Pulmonary artery endothelial cell (primary cell): ENCODE measurements at places on chromosomes 1 and 21.
A peak's percentile ranks its signal among the peaks of the same experiment; 100 is the strongest.

DNA sequence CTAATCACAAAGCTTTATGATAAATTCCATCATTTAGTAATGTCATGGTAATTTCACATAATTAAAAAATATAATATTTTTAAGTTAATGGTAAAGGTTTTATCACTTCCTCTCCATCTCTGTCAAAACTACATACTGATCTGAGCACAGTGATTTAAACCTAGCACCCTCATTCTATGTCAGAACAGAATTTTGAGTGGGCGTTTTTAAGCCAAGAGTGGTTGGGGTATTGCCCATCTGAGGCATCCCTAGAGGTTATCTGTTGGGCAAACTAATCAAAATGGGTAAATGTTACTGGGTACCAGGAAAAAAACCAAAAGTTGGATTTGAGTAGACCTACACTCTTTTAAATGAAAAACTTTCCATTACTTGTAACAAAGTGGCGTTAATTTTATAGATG, 100.7 kb upstream of the GFI1 start:
- no peak for DNase-seq

- no peak for DNase-seq
These were observed 12.6 kb downstream of the TRIM46 start for GRCh38 chr1:155186067-155186793.

- DNase-seq = no peak
These were observed 768 bp downstream of the EDARADD start for GRCh38 chr1:236394879-236395229.

DNA sequence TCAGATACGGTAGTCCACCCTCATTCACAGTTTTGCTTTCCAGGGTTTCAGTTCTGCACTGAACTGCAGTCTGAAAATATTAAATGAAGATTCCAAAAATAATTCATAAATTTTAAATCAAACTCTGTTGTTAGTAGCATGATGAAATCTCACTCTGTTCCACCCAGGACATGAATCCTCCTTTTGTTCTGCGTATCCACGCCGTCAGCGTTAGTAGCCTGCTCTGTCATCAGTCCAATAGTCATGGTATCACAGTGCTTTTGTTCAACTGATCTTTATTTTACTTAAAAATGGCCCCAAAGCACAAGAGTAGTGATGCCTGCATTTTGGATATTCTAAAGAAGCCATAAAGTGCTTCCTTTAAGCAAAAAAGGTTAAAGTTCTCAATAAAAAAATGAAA, 23.9 kb downstream of the CHD1L start:
- no peak for DNase-seq

GRCh38 chr1:81305997-81306452, 494.7 kb upstream of the ADGRL2 start:
- no peak for DNase-seq

GRCh38 chr1:114559356-114559755, 22.1 kb downstream of the BCAS2 start:
- DNase-seq = no peak

GRCh38 chr1:202306535-202307345, 35.0 kb downstream of the UBE2T start:
- no peak for DNase-seq

DNA sequence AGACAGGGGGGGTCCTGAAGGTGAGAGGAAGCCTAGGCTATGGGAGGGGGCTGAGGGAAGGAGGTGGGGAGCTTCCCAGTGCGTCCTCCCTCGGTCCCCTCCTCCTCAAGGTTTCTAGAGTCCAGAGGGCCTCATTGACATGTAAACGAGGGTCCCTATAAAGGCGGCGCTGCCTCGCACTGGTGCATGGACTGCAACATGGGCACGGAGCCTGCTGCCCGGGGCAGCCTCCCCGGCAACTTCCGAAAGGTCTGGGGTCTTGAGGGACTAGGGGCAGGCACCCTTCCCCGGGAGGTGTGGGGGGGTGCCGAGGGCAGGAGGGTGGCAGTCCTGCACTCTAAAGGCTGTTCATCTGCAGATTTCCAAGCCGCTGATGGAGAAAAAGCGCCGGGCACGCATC, at the start of gene HES3:
TSS of gene HES3 (plus strand) at position 187 of the 400 bp plus-strand sequence. CDS start at position 374, 187 bp downstream.
- DNase-seq = no peak

DNA sequence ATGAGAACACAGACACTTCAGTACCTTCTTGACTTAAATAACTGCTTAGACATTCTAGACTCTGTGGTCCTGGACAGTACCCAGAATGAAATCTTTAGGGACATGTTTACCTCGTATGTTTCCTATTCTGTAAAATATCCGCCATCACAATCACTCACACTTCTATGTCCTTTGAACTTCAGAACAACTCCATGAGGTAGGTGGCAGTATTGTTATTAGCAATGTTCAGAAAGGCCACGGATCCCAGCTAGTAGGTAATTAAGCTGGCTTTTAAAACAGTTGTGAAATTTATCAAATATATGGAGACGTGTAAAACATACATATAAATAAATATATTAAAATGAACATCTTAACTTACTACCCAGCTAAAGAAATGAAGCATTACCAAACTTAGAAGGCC, 83.4 kb downstream of the CACHD1 start:
- DNase-seq = no peak

DNA sequence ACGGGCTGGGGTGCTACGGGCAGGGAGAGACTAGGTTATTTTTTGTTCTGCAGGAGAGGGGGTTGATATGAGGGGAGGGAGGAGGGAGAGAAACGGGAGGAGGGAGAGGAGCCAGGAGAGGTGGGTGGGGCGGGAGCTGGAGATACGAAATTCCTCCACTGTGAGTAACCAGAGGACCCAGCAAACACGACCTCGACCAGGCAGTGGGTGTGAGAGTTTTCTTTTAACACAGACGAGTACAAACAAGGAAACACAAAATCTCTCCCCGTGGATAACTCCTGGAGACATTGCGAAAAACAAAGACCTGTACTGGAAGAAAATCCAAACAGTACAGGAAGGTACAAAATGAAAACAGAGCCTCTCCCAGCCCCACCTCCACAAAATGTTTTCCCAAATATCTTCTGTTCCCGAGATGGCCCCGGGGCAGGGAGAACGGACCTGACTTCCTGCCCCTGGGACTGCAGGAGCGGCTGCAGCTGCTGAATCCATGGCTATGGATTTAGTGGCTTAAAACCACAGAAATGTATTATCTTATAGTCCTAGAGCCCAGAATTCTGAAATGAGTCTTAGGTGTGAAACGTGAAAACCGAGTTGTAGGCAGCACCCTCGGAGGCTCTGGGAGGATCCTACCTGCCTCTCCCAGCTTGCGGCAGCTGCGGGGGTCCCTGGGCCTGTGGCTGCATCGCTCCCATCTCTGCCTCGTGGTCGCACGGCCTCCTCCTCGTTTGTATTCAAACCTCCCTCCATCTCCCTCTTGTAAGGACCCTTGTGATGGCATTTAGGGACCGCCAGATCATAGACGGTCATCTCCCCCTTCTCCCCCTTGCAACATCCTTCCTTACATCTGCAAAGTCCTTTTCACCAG, 82.2 kb downstream of the RIPK4 start:
- DNase-seq = no peak

- no peak for DNase-seq
These were observed 102.0 kb downstream of the FMN2 start for GRCh38 chr1:240193679-240194078.

- DNase-seq = peak; percentile 19
These were observed 120.4 kb upstream of the GREM2 start for GRCh38 chr1:240732390-240732789.

DNA sequence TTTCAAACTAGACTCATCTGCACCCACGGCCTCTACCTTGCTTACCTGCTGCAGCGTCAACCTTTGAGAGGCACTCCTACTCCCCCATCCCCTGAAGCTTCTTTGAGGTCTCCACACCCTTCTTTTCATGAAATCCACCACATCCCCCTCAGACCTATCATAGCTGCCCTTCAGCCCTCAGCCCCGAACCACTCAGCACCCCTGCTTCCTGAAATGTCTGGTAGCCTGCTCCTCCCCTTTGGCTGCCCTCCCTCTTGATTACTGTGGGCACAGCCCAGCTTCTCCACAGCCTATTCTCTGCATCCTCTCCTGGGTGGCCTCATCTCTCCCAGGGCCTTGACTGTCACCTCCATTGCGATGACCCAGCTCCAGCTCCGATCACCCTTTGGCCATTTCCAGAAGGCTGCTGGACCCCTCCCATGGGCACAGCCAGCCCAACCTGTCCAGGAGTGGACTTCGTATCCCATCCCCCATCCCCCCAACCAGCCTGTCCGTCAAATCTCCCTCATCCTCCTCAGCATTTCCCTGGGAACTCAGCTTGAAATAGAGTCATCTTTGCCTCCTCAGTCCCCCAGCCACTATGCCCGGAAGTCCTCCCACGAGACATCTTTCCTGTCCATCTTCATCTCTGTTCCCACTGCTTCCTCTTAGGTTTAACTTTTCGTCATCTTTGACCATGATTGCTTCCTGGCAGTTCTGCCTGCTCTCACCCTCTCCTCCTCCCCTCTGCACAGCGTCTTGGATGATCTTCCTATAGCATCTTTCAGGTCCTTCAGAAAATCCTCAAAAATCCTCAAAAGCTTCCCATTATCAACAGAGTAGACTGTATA, 6.1 kb upstream of the ADORA1 start:
- no peak for DNase-seq

DNA sequence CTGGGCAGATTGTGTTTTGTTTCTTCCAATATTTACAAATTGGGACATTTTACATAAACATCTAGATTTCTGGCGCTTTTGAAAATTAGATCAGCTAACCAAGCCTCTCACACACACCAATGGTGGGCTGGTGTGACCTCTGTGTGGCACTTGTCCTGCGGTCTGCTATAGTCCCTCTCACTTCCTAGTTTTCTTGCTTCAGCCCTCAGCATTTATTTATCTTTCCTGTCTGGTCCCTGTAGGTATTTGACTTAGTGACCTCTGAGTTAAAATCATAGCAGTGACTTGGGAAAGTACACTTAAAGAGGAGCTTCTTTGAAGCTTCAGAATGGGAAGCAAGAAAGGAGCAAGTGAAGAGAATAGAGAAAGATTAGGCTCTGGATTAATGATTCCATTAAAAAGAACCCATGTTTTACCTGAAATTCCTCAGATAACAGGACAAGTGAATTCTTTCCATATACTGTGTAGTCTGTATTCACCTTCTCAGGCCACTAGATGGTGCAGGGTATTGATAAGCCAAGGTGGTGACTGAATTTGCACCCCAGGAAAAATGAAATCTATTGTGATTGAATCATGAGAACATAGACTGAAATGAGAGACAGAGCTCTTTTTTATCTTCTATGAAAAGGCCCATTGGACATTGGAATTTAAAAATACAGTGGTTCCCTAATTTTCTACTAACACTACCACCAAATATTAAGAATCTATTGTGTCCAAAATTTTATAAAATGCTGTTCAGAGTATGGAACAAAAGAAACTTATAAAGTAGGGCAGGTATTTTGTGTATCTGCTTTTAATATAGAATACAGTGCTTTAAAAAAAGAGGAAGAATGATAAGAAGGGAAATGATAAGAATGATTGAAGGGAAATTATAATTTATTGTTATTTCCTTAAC, 7.1 kb upstream of the DIPK1A start:
- DNase-seq = no peak

- DNase-seq = no peak
These were observed 7.2 kb downstream of the CD34 start for GRCh38 chr1:207903767-207904166.

DNA sequence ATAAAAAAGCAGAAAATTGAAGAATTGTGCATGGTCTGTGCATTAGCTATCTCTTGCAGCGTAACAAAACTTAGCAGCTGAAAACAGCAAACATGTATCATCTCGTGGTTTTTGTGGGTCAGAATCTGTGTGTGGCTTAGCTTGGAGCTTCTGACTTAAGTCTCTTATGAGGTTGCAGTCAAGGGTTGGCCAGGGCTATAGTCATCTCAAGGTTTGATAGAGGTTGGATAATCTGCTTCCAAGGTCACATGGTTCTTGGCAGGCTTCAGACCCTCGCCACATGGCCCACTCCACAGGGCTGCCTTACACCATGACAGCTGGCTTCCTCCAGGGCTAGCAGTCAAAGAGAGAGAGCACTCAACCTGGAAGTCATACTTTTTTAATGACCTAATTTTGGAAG, 35.9 kb downstream of the CNST start:
- DNase-seq = no peak

- DNase-seq = no peak
These were observed 2.6 kb downstream of the FUCA1 start for GRCh38 chr1:23865543-23865930.

DNA sequence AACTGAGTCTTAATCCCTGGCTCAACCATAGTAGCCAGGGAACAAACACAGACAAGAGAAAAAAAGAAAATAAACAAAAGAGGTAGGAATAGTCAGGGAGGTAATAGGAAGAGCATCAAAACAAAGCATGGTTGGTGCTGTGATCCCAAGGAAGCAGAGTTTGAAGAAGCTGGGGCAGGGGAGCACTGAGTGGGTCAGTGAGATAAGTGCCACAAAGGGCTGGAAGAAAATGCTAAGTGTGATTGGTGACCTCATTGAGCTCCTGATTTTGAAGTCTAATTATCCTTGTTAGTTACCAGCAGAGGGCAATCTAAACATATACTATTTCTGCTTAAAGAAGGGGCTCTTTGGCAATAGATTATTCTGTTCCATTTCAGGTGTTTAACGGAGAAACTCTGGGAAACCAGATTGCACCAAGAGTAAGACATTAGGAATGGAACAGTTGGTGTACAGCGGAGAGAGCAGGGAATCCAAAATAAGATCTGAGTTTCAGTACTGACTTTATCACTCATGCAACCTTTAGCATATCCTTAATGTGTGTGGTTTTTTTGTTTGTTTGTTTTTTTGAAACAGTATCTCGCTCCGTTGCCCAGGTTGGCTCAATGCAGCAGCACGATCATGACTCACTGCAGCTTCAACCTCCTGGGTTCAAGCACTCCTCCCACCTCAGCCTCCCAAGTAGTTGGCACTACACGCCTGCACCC, 30.7 kb upstream of the KIAA1614 start:
- peak; percentile 8 for DNase-seq

DNA sequence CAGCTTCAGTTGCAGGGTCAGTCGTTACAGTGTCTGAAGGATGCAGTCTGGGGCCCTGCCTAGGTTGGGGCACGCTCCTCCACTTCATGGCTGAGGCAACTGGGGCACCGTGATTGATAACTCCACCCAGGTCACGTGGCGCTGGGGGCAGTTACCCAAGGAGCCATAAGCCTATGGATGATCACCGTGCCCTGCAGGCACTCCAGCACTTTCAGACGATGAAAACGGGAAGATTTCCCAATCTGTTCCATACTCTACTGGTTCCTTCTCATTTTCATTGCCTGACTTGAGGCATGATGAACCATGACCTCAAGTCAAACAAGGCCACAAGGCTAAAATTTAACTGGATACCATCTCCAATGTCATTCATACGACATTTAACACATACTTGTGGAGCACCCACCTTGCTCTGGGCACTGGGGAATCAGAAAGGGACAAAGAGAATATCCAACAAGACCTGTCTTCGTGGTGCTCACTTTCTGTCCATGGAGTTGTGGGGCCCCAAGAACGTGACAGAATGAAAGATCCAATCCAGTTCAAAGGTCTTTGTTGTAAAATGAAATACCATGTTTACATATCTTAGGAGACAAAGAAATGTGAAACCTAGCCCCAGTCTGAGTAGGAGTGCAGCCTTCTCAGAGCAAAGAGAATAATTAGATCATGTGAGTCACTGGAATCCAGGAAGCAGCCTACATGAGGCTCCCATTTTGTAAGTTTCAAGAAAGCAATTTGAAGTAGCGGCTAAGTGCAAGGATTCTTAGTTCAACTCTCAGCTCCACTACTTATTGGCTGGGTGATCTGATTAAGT, 39.4 kb upstream of the SPOCD1 start:
- no peak for DNase-seq
